ENCODE measurements at places on chromosomes 2 and 18.

DNA sequence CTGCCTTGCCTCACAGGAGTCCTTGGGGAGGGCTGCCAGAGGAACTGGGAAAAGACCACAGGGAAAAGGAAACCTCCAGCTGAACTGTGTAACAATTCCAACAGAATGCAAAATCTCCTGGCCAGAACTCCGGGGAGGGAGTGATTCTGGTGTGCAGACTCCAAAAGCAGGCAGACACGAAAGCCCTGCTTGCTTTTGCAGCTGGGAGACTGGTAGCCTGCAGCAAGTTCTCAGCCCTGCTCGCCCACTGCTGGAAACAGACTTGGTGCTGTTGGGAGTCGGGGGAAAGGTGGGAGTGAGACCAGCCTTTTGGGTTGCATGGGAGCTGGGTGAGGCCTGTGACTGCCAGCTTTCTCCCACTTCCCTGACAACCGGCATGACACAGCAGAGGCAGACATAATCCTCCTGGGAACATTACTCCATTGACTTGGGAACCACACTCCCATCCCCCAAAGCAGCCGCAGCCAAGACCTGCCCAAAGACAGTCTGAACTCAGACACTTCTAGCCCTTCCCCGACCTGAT, 26.0 kb upstream of the NMI start:
- no peak for DNase-seq

DNA sequence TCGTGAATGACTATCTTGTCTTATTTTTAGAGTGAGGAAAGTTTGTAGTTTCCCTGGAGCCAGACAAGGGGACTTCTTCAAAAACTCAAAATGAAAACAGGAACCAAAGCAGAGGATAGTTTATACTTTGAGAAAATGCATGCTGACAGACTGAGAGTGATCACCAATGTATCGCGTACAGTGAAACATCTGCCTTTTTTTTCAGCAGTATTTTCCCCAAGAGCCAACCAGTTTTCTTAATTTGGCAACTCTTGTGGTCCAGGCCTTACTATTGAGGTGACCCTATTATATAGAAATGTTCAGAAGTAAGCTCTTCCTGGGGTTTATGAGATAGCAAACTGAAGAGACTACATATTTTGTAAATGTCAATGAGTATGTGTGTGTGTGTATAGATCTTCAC, 153.7 kb upstream of the VRK2 start:
- DNase-seq: no peak

GRCh38 chr2:179336782-179337534, 72.3 kb upstream of the SESTD1 start:
- DNase-seq: no peak

DNA sequence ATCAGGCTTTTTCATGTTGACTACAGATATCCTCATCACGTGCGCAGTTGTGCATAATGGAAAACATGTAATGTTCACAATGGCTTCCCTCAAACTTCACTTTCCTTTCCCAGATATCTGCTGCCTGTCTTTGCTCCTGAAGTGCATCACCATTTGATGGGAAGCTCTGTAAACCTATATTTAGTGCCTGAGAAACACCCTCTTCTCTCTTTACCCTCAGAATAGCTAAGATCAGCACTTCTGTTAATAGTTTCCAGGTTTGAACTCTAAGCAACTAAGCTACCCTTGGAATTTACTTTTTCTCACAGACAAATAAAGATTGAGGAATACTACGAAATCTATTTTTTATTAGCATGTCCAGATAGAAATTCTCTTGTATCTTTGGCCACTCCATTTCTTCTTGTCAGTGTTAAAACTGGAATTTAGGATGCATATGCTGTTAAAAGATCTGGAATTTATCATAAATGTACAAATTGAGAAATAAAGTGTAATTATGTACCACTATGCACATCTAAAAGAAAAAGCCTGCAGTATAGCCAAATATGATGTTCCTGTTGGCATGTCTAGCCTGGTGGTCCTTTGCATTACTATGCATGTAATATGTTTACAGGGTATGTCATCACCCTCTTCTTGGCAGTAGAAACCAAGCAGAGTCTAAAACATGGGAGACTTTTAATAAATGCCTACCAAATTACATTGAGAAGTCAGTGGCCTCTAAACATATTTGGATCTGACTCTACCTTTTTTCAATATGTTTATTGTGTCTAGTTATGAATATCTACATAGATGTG, 278.7 kb downstream of the FIGN start:
- no peak for DNase-seq
